Bronchial smooth muscle cell (primary cell): ENCODE measurements at places on chromosomes 5 and 9. TPM values are rescaled to one million over a fixed set of nuclear protein-coding genes. Genes with fewer than 3 reads are reported as not detected.

The MAP3K1 gene
- total RNA-seq = 2.7 and 3.2 TPM in 2 replicates

The SPAAR gene
- total RNA-seq = under 0.01 and 0.17 TPM in 2 replicates

The LRRC14B gene
- total RNA-seq = not detected in 2 replicates

The SLC36A2 gene
- not detected in 2 replicates for total RNA-seq

The OCLN gene
- total RNA-seq = 0.26 and 0.32 TPM in 2 replicates

The C5orf58 gene
- total RNA-seq = not detected in 2 replicates

The OR1Q1 gene
- total RNA-seq = not detected in 2 replicates

The SOHLH1 gene
- total RNA-seq = not detected in 2 replicates

The ZNF618 gene
- total RNA-seq = 5.5 and 7.7 TPM in 2 replicates

The POLE3 gene
- total RNA-seq = 14.6 and 19.1 TPM in 2 replicates

The SPATA31A7 gene
- not detected in 2 replicates for total RNA-seq

The ANKDD1B gene
- 0.95 and 1.3 TPM in 2 replicates for total RNA-seq

The MELK gene
- 3.5 and 6.5 TPM in 2 replicates for total RNA-seq

The NRARP gene
- 0.09 and 0.16 TPM in 2 replicates for total RNA-seq

The SLC36A3 gene
- total RNA-seq = not detected in 2 replicates

The PCDHA12 gene
- total RNA-seq = under 0.01 TPM in 2 replicates

The CD72 gene
- total RNA-seq = 1.3 and 1.9 TPM in 2 replicates

The TAF11L10 gene
- total RNA-seq = not detected in 2 replicates
